ENCODE measurements at places on chromosomes 13 and 19. TPM values are rescaled to one million over a fixed set of nuclear protein-coding genes. Genes with fewer than 3 reads are reported as not detected.

- DNase-seq, result no peak
Observed at GRCh38 chr13:97422118-97423054, 11.6 kb upstream of the RAP2A start.

- DNase-seq, result no peak
Observed at GRCh38 chr13:111623208-111623607, 302.8 kb downstream of the TEX29 start.

DNA sequence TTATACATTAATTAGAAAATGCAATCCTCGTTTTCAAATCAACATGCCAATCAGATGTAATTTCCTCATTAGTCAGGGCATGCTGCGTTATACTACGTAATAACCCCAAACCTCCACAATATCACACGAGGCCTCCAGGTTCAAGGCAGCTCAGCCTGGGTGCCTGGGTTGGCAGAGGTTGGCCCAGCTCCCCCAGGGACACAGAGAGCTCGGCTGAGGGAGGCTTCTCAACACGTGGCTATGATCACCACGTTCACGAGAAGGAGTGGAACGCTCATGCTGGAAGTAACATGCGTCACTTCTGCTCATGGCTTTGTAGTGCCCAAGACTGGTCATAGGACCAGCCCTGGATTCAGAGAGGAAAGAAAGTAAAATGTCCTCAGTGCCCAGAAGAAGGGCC, 144.9 kb upstream of the SOX1 start:
- no peak for DNase-seq

DNA sequence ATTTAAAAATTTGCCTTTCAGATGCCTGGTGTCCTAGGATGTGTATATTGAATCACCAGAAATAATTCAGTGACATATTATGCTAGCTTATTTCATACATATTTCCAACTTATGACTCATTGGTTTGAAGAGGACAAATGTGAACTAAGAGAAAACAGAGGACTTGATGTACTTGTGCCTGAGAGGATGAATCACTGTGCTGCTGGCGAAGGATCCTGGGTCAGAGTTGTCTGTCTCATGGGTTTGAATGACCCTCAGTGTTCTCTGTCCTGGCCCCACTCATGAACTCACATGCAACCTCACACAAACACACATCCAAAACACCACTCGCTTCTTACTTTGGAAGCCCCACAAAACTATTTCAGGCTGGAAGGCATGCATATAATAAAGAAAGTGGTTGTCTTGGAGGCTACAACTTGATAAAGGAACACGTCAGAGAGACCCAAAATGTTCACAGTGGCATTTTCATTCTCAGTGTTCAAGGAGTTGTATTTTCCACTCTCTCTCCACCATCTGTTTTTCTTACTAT, 129.0 kb upstream of the SPRY2 start:
- no peak for DNase-seq

- no peak for DNase-seq
Observed at GRCh38 chr13:100130930-100131511, 42.1 kb downstream of the PCCA start.

DNA sequence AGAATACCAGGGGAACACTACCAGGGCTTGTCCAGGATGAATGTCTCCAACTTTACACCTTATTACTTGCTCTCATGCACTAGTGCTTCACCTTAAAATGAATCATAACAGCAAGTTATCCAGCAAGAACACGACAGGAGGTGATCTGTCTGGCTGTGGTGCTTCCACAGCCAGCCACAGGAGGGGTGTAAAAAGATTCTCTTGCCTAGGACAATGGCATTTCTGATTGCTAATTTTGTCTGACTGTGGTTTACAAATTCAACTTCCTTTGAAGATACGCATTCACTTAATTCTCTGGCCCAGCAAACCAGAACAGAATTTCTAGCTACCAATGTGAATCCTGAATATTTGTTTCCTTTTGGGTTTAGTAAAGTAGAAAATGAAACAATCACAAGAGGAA, 23.1 kb upstream of the COG3 start:
- DNase-seq, result peak; percentile 46

- no peak for DNase-seq
Observed at GRCh38 chr13:106610486-106610885, 42.5 kb upstream of the ARGLU1 start.

DNA sequence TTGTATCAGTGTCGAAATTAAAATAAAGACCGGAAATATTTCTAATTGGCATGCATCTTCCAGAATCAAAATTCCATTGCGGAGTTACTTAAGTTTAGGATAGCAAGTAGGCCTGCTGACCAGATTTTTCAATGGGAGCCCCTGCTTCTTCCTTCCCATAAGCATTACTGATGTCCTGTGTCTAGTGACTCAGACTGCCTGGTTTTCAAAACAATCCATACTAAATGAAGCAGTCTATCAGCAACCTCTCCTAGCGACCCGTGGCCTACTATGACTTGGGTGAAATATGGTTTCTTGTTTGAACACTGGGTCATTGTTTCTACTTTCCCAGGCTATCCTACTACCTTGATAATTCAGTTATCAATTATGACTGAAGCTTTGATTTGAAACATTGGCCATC, 571.6 kb downstream of the TBC1D4 start:
- DNase-seq, result no peak

DNA sequence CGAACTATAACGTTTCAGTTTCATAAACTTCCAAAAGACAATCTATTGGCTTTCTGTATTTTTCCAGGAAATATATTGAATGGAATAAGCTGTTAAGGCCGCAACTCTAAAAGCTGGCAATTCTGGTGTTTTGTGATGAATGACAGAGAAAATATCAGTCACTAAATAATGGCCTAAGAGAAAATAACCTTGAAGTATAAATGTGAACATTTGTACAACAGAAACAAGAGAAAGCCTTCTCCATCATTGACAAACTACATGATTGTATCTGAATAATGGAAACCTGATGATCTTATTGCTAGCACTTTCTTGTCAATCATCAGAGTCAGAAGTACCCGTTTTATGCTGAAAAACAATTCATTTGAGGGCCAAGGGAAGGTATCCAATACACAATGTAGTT, 134.3 kb downstream of the TRPC4 start:
- DNase-seq, result no peak

DNA sequence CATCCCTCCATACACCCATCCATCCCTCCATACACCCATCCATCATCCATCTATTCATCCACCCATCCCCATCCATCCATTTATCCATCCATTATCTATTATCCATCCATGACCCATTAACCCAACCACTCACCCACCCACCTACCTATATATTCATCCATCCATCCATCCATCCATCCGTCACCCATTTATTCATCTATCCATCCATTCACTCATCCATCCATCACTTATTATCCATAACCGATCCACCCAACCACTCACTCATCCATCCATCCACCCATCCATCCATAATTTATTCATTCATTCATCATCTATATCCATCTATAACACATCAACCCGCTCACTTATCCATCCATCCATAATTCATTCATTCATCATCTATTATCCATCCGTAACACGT, 28.7 kb upstream of the PTPRS start:
- DNase-seq, result no peak

DNA sequence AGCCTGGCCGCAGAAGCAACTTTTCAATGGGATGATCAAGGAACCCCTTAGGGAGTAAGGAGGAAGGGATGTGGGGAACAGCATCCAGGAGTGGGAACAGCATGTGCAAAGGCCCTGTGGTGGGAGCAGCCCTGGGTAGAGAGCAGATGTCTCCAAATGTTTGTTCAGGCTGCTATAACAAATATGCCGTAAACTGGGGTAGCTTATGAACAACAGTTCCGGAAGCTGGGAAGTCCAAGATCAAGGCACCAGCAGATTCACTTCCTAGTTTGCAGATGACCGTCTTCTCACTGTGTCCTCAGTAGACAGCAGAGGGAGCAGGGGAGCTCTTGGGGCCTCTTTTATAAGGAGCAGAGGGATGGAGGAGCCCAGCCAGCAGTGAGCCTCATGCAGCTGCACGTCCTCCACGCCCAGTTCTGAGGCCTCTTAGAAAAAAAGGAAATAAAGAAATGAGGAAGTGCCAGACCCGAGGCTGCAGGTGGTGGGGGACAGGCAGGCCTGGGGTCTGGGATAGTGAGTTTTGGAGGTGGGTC, 4.2 kb upstream of the LRRC25 start:
- DNase-seq, result peak; percentile 21

- no peak for DNase-seq
Observed at GRCh38 chr13:111924678-111925075, 142.3 kb upstream of the SOX1 start.

DNA sequence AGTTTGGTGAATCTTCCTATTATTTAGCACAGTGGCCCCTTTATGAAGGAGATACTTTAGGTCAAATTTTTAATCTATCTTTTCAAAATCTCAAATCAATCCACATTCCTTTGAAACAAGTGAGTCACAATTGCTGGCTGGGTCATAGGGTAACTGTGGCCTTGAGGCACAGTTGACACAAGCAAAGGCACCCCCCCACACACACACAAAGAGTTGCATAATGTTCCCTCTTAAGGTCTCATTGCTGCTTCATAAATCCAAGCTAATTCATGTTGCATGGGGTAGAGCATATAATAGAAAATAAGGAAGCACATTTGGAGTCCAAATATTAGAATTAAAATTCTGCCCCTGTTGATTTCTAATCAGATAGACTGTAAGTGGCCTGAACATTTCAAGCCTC, 171.5 kb downstream of the DLEU7 start:
- DNase-seq, result no peak

DNA sequence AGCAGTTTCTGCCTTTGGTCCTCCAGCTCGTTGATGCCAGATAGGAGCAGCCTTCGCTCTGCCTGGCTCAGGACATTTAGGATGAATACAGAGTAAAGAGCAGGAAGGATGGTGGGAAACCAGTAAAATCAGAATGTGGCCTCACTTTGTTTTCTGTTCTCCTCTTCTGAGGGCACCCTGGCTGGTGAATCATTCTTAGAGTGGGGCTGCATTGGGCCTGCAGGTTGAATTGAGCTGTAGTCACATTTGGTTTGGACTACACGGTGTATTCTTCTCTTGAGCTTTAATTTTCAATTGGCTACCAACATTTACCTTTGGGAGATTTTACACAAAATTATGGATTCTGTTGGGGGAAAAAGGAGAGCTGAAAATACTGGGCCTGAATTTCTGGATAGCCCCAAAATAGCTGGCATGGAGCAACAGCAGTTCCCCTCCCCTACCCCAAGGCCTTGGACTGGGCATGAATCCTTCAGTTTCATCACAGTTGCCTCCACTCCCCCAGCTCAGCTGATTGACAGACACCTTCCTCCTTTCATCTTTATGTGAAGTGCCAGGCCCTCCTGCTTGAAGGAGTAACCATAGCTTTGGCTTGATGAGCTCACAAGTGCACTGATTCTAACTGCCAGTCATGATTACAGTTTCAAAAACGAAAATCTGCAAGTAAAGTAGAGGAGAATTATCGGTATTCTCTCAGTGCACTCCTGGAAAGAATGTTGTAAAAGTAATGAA, 24.3 kb downstream of the ERCC5 start:
- DNase-seq, result no peak

- peak; percentile 30 for DNase-seq
Observed at GRCh38 chr13:75760131-75761021, 124.2 kb downstream of the LMO7 start.

GRCh38 chr19:29530540-29531457, 5.0 kb downstream of the VSTM2B start:
- DNase-seq, result no peak

GRCh38 chr13:101515504-101515903, 63.0 kb downstream of the ITGBL1 start:
- DNase-seq, result no peak

DNA sequence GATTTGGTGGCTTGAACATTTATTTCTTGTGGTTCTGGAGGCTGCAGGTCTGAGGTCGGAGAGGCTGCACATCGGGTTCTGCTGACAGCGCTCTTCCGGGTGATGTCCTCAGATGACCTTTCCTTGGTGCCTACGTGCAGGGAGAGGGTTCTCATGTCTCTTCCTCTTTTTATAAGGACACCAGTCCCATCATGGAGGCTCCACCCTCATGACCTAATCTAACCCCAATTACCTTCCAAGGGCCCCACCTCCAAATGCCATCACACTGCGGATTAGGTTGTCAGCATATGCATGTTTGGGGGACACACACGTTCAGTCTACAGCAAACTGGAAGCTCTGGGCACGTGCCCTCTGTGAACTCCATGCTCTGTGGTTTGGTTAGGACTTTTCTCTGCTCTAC, 338.6 kb downstream of the FGF9 start:
- no peak for DNase-seq

DNA sequence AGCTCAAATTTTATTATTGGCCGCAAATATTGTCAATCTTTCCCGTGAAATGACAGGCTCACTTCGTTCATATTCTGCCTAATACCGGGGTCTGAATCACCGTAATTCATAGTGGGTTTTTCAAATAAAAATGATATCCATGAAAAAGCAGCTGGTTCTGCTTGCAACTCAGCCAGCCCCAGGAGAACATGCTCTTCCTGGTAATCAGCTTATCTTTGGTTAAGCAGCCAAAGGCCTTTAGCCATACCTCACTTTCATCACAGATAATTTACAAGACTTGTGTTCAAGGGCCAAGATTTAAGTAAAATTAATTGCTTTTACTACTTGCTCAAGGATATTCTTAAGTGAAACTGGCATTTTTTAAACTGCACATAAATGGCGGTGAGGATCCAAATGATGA, 22.5 kb downstream of the RNASEH2B start:
- no peak for DNase-seq

GRCh38 chr19:1131718-1132551, 28.1 kb downstream of the GPX4 start:
- peak; percentile 96 for DNase-seq

- no peak for DNase-seq
Observed at GRCh38 chr19:4966591-4966990, 2.3 kb upstream of the KDM4B start.

DNA sequence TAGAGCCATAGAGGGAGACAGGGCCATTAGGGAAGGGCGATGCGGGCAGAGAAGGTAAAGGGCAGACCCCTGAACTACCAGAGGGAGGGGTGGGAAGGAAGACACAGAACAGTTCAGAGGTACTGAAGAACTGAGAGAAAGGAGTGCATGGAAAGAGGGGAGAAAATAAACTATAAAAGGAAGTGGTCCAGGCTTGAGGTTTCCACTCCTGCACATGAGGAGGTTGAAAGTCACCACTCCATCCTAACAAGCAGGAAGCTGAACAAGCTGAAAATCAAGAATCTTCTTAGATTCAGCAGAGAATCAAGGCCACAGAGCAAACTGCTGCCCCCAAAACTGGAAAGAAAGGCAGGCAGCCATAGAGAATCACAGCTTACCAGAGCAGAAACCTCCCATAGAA, 45.1 kb downstream of the MIPEP start:
- no peak for DNase-seq

- DNase-seq, result no peak
Observed at GRCh38 chr19:11347546-11348039, 1.3 kb downstream of the CCDC159 start.

- no peak for DNase-seq
Observed at GRCh38 chr13:110320645-110321044, 13.6 kb downstream of the COL4A2 start.

ZNF816 gene
- total RNA-seq, result 10.2 TPM

TOMM40 gene
- total RNA-seq, result 134 TPM

CEACAM21 gene
- 19.8 TPM for total RNA-seq

PEX11G gene
- 1.5 TPM for total RNA-seq

LGALS4 gene
- total RNA-seq, result 0.72 TPM

ZSWIM9 gene
- total RNA-seq, result 9.5 TPM

TMIGD2 gene
- 13.6 TPM for total RNA-seq

ADPRHL1 gene
- total RNA-seq, result 0.23 TPM

KLK4 gene
- not detected for total RNA-seq

SRRM5 gene
- 0.54 TPM for total RNA-seq
